ENCODE measurements at places on chromosomes 5 and 9. TPM values are rescaled to one million over a fixed set of nuclear protein-coding genes. Genes with fewer than 3 reads are reported as not detected.

GRCh38 chr9:79687131-79687447 lies 115.3 kb downstream of the TLE4 start:
- DNase-seq: no peak

GRCh38 chr5:99368726-99369125 lies 439.9 kb upstream of the CHD1 start:
- DNase-seq: no peak

GRCh38 chr5:114448481-114448880 lies 86.6 kb downstream of the KCNN2 start:
- no peak for DNase-seq

DNA sequence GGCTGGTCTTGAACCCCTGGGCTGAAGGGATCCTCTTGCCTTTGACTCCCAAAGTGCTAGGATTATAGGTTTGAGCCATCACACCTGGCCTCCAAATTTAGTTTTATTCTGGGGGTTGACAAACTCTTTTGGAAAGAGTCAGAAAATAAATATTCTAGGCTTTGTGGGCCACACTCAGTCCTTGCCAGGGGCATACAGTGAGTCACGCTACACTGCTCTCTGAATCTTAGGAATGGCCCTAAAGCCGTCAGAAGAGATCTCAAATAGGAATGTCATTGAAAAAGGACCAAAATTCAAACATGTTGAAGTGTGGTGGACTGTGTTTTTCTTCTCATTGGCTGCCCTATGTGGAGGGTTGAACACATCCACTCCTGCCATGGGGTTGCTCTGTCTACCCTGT lies 127.7 kb upstream of the BASP1 start:
- no peak for DNase-seq

Gene PLPPR1
- 14.7 TPM for total RNA-seq

GRCh38 chr5:23727271-23727670 lies 219.9 kb downstream of the PRDM9 start:
- no peak for DNase-seq

DNA sequence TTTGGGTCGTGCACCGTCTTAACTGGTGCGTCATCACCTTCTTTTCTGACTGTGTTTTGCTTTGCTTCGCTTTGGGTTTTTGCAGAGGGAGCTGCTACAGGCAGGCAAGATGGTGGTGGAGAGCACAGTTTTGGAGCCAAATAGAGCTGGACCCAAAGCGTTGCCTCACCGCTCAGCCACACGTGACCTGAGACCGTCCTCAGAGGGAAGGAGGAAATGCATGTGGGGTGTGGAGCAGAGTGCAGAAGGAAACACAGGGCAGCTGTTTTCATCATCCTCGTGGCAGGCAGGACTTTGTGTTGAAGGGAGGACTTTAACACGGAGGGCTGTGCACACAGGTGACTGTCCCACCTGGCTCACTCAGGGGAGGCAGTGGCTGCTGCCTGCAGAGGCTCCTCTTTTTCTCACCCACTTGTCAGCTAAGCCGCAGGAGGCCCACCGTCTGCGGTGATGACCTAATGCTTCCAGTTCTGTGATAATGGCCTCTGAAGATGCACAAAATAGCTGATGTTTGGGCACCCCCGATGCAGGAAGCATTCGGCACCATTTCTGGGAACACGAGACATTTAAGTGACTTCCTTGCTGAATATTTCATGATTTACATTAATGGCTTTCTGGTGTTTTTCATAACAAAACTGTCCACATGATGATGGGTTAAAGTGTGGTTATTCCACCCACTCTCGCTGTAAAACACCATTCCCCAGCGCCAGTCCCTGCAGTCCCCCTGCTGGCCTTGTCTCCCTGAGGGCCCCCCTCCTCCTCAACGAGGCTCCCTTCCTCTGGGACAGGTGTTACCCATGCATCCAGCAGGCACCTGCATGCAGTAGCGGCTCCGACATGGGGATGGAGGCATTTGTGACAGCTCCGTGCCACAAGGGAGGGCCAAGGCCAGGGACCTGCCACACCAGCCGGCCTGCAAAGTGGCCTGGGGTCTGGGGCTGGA lies 12.4 kb upstream of the UBAC1 start:
- no peak for DNase-seq

Gene SCGB3A2
- not detected for total RNA-seq

- no peak for DNase-seq
Measured at GRCh38 chr9:91273853-91274552, 87.7 kb downstream of the AUH start.

Gene RLN1
- not detected for total RNA-seq

Measured in dorsolateral prefrontal cortex (tissue), 122 donors.